ENCODE measurements at places on chromosomes 6 and 20. TPM values are rescaled to one million over a fixed set of nuclear protein-coding genes. Genes with fewer than 3 reads are reported as not detected.

The PPP1R14C gene
- polyA plus RNA-seq, result 42.3 TPM

The BPIFA1 gene
- not detected for polyA plus RNA-seq

The BMP2 gene
- 6.2 TPM for polyA plus RNA-seq

The PDE7B gene
- 8.4 TPM for polyA plus RNA-seq

The MAP3K7 gene
- 35.3 TPM for polyA plus RNA-seq

The GCLC gene
- 32.1 TPM for polyA plus RNA-seq

The SPDEF gene
- 0.36 TPM for polyA plus RNA-seq

The PBOV1 gene
- 0.32 TPM for polyA plus RNA-seq

The NHLRC1 gene
- polyA plus RNA-seq, result 3.5 TPM
